ENCODE measurements at places on chromosomes 11 and 22. TPM values are rescaled to one million over a fixed set of nuclear protein-coding genes. Genes with fewer than 3 reads are reported as not detected.

The PLAAT5 gene
- total RNA-seq = not detected

The RAB38 gene
- 11.9 TPM for total RNA-seq

The DERL3 gene
- total RNA-seq = not detected

The VSIG2 gene
- 1.3 TPM for total RNA-seq

The SYT8 gene
- not detected for total RNA-seq

The MPZL2 gene
- 0.24 TPM for total RNA-seq

The LGALS1 gene
- 5,976 TPM for total RNA-seq

The RIMBP3B gene
- total RNA-seq = under 0.01 TPM

The ADORA2A gene
- 7.0 TPM for total RNA-seq
